Hepatocyte (in vitro differentiated cells): ENCODE measurements at places on chromosomes 3 and 15.

DNA sequence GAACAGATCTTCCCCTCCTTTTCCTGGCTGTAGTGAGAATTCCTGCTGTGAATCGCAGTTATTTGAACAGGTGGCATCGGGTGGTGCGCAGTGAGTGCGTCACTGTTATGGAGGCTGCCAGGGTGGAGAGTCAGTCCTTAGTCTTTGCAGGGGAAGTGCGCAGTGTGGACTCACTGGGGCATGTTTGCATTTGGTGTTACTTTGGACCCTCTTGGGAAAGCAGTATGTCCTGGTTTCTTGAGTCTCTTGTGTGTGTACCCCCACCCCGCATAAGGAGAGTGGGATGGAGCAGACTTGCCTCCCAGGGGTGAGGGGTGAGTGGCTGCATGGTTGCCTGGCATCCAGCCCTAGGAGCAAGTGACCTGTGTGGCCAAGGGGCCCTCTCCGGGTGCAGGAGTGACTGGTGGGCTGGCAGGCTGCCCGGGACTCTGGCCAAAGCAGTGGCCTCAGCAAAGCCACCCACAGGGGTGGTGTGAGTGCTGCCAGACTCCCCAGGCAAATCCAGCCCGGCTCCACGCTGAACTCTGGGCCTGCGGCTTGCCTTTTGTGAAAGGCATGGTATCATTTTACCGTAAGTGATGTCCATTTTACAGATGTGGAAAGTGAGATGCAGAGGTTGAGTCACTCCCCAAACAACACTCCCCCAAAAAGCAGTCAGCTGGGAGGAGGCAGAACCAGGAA, 46.4 kb downstream of the DNASE1L3 start:
- H3K27ac ChIP-seq = peak overlapping the region; percentile 33
- no peak for DNase-seq
- peaks cover 15% of the 10 kb centered on the region for H3K4me1 ChIP-seq
- H3K4me3 ChIP-seq = no peak overlapping the region
- no peaks in the 10 kb centered on the region for H3K27me3 ChIP-seq

DNA sequence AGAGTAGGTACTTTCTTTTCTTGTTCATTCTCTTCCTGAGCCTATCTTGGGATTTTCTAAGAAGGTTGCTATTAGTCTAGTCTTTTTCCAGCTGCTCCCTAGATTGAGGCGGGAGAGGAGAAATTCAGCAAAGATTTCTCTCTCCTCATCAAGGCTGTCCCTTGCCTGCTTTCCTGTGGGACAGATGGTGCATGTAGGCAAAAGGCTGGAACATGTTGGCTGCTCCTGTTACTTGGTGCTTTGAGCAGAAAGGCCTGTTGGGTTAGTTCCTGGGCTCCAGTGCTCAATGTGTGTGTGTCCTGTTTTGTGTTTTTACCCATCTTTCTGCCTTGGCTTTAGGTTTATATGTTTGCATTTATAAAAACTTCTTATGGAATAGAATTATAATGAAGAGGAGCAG, 9.1 kb upstream of the SNRPN start:
- H3K27ac ChIP-seq = no peak overlapping the region
- no peaks in the 10 kb centered on the region for H3K36me3 ChIP-seq
- H3K27me3 ChIP-seq = no peaks in the 10 kb centered on the region
- no peak for DNase-seq

GRCh38 chr3:195078891-195079440, 192.0 kb downstream of the XXYLT1 start:
- H3K27me3 ChIP-seq = no peaks in the 10 kb centered on the region
- H3K27ac ChIP-seq = no peak overlapping the region
- DNase-seq = no peak
- H3K36me3 ChIP-seq = no peaks in the 10 kb centered on the region
- H3K4me1 ChIP-seq = peaks cover 15% of the 10 kb centered on the region

DNA sequence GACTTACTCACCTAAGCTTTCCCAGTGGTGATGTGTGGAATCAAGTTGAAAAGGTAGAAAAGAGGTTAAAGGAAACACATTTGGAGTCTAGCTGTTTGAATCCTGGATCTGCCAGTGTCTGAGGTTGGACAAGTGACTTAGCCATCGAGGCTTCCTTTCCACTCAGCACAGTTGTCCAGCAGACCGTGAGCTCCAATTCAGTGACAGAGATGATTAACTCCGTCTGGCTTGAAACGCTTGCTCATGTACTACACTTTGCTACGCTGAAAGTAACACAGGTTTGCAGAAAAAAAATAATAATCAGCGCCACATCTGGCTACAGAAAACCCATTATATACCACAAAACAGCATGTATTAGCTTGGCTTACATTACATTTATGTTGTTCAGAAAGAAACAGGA, 364.9 kb upstream of the MCTP2 start:
- H3K27ac ChIP-seq = no peak overlapping the region
- no peaks in the 10 kb centered on the region for H3K27me3 ChIP-seq
- H3K4me3 ChIP-seq = no peak overlapping the region
- DNase-seq = no peak
- H3K4me1 ChIP-seq = no peaks in the 10 kb centered on the region

- no peaks in the 10 kb centered on the region for H3K4me1 ChIP-seq
- no peaks in the 10 kb centered on the region for H3K27me3 ChIP-seq
- DNase-seq = no peak
- no peak overlapping the region for H3K4me3 ChIP-seq
Measured at GRCh38 chr3:125229168-125229567, 16.6 kb upstream of the SLC12A8 start.

- no peaks in the 10 kb centered on the region for H3K4me1 ChIP-seq
- no peaks in the 10 kb centered on the region for H3K36me3 ChIP-seq
- H3K4me3 ChIP-seq = no peak overlapping the region
- H3K27me3 ChIP-seq = no peaks in the 10 kb centered on the region
Measured at GRCh38 chr3:27289769-27290413, 79.3 kb downstream of the NEK10 start.

GRCh38 chr3:98731720-98732285, 31.3 kb upstream of the ST3GAL6 start:
- peaks cover 8% of the 10 kb centered on the region for H3K4me1 ChIP-seq
- no peaks in the 10 kb centered on the region for H3K27me3 ChIP-seq
- peak overlapping the region; percentile 71 for H3K27ac ChIP-seq
- DNase-seq = peak; percentile 26
- H3K4me3 ChIP-seq = peak overlapping the region; percentile 82
- H3K36me3 ChIP-seq = no peaks in the 10 kb centered on the region

DNA sequence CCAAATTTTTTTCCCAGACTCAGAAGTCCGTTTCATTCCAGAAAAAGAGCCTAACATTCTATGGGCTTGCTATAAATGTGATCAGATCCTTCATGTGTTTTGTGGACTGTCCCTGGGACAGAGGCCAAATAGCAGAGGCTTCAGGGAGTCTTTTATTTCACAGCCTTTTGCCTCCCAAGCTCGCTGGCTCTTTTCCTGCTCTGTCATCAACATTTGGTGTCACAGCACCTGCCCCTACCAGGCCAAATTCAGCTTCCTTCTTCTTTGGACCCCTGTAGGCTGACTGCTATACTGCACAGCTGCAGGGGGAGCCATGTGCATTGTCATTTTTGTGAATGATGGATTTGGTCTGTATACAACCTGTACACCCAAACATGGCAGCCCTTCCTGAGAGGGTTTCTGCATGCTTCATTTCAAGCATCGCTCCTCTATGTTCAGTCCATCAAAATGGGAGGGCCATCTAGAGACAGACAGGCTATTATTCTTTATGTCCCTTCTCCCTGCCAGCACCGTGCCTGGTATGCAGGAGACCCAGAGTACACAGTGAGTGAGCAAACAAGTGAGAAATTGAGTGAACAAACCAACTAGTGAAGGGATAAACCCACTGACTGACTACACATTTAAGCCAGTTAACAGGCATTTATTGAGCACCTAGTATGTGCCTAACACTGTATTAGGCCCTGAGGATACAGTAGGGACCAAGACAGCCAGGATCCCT, 17.9 kb upstream of the RPP14 start:
- no peaks in the 10 kb centered on the region for H3K4me1 ChIP-seq
- H3K4me3 ChIP-seq = no peak overlapping the region
- H3K27ac ChIP-seq = no peak overlapping the region
- DNase-seq = no peak

GRCh38 chr15:88541709-88542341, 4.7 kb downstream of the DET1 start:
- H3K4me3 ChIP-seq = no peak overlapping the region
- H3K27ac ChIP-seq = peak overlapping the region; percentile 81
- DNase-seq = no peak
- no peaks in the 10 kb centered on the region for H3K36me3 ChIP-seq

DNA sequence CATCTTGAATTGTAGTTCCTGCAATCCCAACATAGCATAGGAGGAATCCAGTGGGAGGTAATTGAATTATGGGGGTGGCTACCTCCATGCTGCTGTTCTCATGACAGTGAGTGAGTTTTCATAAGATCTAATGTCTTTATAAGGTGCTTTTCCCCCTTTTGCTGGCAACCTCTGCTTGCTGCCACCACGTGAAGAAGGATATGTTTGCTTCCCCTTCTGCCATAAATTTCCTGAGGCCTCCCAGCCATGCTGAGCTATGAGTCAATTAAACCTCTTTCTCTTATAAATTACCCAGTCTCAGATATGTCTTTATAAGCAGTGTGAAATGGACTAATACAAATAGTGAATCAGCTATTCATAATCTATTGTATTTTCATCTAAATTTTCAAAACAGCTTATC, 537.3 kb downstream of the EPHA3 start:
- H3K36me3 ChIP-seq = no peaks in the 10 kb centered on the region
- no peaks in the 10 kb centered on the region for H3K27me3 ChIP-seq
- no peak for DNase-seq
- no peaks in the 10 kb centered on the region for H3K4me1 ChIP-seq
- H3K27ac ChIP-seq = no peak overlapping the region

DNA sequence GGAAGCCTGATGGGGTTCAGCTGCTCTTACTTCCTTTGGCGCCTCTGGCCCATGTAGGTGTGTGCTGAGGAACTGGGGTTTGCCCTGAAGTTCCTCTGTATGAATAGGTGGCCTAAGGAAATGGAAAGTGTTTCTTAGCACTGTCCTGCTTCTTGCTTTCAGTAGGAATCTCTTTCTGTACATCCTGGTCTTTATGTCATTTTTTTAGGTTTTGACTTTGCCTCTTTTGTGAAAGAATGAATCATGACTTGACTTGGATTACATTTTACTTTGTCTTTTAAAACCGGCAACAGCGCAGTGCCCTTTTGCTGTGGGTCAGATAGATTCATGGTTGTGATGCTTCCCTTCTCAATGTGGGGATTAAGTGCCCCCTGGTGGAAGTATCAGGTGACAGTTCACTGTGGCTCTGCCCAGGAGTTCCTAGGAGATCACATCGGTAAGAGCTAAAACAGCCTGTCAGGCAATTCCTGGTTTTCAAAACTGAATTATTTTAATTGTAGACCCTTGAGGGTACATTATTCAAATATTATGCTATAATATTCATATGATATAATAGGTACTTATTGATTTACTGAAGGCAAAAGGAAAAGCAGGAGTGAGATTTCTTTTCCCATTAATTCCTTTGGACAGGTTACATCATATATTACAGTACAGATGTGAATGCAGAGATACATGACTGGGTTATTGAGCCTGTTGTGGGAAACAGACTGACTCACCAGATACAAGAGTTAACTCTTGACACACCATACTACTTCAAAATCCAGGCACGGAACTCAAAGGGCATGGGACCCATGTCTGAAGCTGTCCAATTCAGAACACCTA, 95.4 kb downstream of the HCN4 start:
- no peaks in the 10 kb centered on the region for H3K27me3 ChIP-seq
- peak; percentile 77 for DNase-seq
- no peak overlapping the region for H3K27ac ChIP-seq
- H3K4me1 ChIP-seq = peaks cover 12% of the 10 kb centered on the region
- no peaks in the 10 kb centered on the region for H3K36me3 ChIP-seq
- no peak overlapping the region for H3K4me3 ChIP-seq

DNA sequence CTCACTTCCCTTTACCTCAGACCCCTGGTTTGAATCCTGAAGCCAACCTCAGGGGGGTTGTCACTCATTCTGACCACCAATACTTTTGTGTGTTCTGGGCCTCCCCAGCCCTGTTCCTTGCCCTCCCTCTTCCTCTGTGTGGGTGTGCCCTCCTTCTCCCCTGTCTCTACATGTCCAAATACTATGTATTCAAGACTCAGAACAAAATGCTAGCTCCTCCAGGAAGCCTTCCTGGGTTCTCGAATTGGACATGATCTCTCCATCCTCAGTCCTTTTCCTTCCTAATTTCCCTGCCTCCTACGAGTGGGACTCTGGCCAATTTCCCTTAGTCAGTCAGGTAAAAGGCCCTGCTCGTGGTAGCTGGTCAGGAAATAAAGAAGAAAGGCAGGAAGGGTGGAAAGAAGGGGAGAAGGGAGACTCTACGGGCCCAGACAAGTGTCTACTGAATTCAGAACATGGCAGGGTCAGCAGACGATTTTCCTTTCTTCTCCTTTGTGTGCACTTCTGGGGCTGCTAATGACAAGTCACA, 79.7 kb downstream of the BDH1 start:
- H3K4me1 ChIP-seq = no peaks in the 10 kb centered on the region
- H3K27me3 ChIP-seq = no peaks in the 10 kb centered on the region
- no peak overlapping the region for H3K27ac ChIP-seq
- H3K4me3 ChIP-seq = no peak overlapping the region
- no peak for DNase-seq

DNA sequence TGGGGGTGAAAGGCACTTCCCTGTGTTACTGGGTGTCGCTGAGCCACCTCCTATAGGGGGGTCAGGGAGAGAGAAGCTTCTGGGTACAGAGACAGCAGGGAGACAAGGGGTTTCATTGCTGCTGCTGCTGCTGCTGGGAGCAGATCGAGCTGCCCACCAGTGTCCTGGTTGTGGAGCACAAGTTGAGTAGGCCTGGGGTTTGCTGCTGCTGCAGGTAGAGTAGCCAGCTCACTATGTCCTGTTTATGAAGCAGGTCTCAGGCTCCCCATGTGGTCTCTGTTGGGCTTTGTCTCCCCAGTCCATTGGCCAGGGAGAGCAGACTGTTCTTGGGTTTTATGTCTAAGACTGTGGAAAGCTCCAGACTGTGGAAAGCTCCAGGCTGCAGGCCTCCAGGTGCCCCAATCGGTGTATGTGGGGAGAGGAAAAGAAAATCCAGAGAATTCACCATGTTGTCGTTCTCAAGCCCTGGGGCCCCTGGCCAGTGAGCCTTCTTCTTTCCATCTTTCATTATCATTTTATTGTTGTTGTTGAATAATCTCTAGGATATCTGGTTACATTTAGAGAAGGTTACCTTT, 157.8 kb downstream of the ADAMTS17 start:
- H3K27me3 ChIP-seq = no peaks in the 10 kb centered on the region
- no peak overlapping the region for H3K4me3 ChIP-seq
- no peak for DNase-seq
- no peaks in the 10 kb centered on the region for H3K4me1 ChIP-seq
- no peak overlapping the region for H3K27ac ChIP-seq

DNA sequence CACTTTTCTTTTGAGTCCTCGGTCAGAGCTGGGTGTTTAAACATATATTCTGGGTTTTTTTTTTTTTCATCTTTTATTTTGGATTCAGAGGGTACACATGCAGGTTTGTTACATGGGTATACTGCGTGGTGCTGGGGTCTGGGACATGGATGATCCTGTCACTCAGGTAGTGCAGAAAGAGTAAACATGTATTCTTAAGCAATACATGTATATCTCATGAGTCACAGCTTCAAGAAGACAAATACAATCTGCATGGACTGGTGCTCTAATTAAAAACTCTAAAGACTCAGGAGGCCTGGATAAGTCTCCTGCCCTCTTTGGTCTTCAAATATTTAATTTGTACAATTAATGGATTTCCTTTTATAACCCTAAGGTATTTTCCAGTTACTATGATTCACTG, 50.6 kb upstream of the PHLDB2 start:
- DNase-seq = no peak
- no peaks in the 10 kb centered on the region for H3K36me3 ChIP-seq
- peak overlapping the region; percentile 5 for H3K27ac ChIP-seq
- H3K4me3 ChIP-seq = no peak overlapping the region
- no peaks in the 10 kb centered on the region for H3K27me3 ChIP-seq
- peaks cover 39% of the 10 kb centered on the region for H3K4me1 ChIP-seq

GRCh38 chr15:82110144-82110543, 64.3 kb upstream of the MEX3B start:
- H3K36me3 ChIP-seq = no peaks in the 10 kb centered on the region
- DNase-seq = no peak
- H3K27me3 ChIP-seq = no peaks in the 10 kb centered on the region
- no peak overlapping the region for H3K4me3 ChIP-seq
